ENCODE measurements at places on chromosomes 7 and 10.

DNA sequence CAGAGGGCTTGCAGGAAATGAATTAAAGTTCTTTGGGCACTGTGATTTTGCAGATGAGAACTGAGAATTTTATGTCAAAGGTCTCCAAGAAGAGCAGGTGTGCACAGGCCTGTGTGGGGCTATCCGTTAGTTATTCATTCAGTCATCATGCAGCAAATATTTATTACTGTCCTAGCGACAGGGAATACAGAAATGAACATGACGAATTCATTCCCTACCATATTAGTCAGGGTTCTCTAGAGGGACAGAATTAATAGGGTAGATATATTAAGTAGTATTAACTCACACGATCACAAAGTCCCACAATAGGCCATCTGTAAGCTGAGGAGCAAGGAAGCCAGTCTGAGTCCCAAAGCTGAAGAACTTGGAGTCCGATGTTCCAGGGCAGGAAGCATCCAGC lies 2.9 kb upstream of the MMP21 start:
- no peak for DNase-seq

- DNase-seq = no peak
These were observed 102.1 kb upstream of the MAGI2 start for GRCh38 chr7:79555571-79555970.

DNA sequence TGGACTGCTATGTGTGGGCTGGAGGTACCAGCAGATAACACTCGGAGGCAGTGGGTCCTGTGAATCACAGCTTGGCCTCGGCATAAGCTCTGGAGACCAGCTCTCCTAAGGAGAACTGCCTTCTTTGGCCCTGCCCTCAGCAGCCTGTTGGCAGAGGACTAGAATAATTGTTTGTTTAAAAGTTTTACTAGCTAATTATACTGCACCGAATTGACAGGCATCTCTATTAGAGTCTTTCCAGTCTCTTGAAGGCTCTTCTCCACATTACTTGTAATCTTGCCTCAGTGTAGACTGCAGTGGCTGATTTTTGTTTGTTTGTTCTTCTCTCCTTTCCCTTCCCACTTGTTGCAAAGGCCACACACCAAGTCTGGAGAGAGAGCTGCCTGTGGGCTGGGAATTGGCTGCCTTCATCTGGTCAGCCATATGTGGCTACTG lies 183.2 kb downstream of the AUTS2 start:
- no peak for DNase-seq

DNA sequence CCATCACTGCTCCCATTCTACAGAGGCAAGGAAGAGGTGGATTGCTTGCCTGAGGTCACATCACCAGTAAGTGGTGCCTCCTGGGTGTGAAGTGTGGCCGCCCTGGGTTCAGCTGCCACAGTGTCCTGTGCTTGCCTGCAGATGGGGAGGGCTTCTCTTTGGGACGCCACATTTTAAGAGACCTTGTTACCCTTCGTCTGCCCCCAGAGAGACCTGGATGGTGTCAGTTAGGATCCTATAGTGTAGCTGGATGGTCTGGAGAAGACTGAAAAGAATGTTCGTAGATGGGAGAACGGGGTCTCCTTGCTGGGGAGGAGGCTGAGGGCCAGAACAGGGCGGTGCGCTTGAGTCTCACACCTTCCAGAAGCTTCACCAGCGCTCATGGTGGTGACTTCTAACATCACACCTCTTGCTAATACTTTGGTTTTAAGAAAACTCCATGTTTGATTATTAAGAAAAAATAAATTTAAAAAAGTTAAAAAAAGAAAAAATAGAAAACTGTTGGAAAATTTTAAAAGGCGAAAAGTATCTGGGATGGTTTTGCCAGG lies 2.3 kb downstream of the DOCK1 start:
- DNase-seq = no peak

GRCh38 chr7:17300012-17300411 lies 1.6 kb downstream of the AHR start:
- no peak for DNase-seq

DNA sequence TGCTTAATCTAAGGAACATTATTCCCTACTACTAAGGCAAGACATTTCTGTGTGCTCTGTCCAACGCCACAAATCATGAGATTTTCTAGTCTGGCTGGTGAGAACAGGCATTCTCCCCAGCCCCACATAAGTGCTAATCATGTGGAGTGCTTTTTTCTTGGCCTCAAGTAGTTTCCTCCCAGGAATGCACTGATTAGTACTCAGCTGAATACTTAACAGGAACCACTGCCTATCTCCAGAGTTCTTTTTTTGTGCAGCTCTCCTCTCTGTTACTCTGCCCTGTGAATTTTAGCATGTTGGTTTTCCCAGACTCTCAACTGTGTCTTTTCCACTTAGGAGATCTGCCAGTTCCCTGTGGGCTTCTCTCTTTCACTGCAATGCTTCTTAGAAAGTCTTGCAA lies 1098.5 kb upstream of the LRRTM3 start:
- DNase-seq = no peak

- no peak for DNase-seq
These were observed 91.2 kb downstream of the ZNF22 start for GRCh38 chr10:45091968-45092367.

GRCh38 chr7:159062569-159062968 lies 82.1 kb downstream of the VIPR2 start:
- no peak for DNase-seq

GRCh38 chr10:71693377-71693776 lies 26.2 kb downstream of the C10orf105 start:
- no peak for DNase-seq

- no peak for DNase-seq
These were observed 57.0 kb downstream of the CDC123 start for GRCh38 chr10:12252882-12253546.

DNA sequence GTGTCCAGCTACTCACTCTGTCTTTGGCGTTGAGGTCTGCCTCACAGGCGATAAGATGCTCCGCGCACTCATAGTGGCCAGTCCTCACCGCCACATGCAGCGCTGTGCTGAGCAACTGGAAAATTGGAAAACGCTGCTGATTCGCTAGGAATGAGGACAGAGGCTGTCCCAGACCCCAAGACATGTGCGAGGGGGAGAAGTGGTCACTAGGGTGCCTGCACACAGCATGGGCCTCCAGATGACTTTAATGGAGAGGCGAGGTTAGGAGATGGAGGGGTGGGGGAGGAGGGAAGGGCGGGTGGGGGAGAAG lies 5.2 kb downstream of the ANKRD1 start:
- no peak for DNase-seq

DNA sequence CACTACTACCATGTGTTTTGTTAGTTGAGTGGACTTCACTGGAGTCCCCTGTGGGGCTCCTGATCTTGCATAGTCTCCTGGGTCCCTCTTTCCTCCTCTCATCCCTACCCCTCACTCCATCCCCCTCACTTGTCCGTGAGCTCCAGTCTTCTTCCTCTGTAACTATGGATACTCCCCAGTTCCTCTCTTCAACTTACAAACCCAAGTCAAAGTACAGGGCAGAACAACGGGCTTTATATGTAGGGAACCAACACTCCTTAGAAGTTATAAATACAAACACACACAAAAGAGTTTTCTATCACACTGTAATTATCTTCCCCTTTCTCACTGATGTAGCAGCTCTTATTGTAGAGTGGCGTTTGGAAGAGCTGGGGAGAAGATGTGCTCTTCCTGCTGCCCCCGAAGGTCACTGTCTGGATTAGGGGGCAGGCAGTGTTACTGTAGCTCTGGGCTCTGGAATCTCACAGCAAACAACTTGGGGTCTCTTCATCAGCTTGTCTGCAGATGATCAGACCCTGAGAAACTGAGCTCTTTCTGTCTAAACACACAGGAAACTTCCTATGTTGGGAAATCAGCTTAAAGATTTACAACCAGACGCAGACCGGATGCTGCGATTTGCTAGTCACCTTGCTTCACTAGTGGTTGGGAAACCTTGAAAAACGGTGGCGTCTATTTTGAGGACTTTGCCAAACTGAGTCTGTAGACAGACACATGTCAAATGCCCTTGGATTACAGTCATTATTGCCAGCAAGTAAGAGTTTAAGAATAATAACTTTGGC lies 13.6 kb downstream of the SNX10 start:
- no peak for DNase-seq
